GM13977 (cell line): ENCODE measurements at places on chromosomes 3 and 15.

DNA sequence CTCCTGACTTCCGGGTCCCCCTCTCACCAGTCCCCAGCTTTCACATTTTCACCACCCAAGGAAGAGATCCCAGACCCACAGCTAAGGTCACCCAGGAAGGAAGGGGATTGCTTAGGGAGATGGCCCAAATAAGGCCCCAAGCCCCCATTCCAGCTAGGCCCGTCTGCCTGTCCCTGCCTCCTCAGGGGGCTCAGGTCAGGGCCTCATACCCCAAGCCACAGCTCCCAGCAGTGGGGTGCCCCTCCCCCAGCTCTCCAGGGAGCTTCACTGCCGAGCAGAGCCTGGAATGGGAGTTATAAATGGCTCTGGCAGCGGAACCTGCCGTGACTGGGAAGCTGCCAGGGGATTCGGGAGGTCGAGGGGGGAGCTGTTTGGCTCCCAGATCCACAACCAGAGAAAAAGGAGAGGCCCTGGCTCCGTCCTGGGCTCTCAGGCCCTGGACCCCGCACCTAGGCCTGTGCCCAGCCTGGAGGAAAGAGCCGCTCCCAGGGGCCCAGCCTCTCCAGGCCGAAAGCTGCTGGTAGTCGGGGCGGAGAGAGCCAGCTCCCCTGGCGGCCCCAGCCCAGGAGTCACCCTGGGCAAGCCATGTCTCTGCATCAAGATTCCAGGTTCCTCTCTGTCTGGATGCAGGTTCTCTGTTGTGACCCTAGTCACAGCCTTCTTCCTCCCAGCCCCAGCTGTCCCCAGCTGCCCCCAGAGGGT lies 550 bp downstream of the CCDC9B start:
- DNase-seq, result no peak

DNA sequence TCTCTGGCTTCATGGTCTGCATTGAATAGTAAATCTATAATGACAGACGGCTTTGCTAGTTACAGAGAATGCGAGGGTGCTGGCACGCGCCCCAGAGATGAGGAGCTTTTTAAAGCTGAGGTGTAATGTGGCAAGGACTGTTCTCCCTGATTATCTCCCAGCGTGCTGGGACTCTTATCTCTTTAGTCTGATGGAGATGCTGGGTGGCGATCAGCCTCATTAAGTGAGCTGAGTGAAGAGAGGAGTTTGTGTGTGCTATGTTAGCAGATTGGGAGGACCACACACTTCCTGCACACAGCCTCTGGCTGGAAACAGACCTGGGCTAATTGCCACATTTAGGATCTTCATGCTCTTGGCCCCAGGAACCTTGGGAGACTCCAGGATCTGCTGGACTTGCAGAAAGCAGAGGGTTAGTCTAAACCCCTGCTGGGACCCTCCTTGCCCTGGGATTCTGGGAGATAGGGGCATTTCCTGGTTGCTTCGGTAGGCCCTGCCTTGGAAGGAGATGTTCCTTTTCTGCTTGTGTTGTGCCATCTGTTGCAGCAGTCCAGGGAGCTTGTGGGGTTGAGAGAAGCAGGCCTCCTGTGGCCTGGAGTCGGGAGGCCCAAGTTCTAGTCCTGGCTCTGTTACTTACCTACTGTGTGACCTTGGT lies 15.0 kb downstream of the PDIA5 start:
- no peak for DNase-seq

DNA sequence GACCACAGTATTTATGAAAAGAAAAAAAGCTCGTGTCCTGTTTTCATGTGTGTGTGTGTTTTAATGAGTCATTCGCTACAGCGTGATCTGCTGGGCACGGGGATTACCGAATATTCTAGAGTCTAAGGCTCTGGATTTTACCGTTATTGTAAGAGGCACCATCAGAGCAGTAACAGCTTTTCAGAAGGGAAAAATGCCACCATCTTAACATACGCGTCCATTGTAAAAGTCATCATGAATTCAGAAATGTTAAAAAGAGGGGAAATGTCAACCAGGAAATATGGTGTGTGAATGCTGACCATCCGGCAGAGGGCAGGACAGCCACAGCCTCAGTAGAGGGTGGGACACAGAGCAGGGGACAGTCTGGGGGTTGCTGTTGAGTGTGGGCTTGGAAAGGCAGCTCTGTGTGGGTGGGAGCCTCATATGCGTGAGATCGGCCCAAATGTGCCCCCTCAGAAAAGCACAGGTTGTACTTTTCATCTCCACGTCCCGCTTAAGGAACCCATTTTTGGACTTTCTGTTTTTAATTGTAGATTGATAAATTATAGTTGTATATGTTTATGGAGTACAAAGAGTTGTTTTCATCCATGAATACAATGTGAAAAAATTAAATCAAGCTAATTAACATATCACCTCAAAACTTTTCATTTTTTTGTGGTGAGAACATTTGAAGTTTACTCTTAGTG lies 69.6 kb downstream of the ASB7 start:
- DNase-seq, result peak; percentile 70

DNA sequence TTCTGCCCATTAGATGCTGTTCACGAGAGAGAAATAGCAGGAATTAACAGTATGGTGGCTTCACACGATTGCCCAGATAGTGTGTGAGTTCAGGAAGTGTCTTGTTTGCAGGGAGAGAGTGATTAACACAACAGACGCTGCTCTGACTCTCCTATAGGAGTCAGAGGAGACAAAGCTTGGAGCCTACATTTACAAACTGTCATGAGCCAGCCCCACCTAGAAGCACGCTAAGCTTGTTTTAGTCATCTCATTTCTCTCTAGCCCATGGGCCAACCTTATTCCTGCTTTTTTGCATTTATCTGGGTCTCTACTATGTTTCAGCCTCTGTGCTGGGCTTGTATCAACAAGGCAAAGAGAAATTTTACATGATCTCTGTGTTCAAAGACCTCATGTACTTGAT lies 128.3 kb upstream of the BFSP2 start:
- DNase-seq, result no peak

- DNase-seq, result no peak
Observed at GRCh38 chr3:14823910-14824629, 5.3 kb downstream of the FGD5 start.

DNA sequence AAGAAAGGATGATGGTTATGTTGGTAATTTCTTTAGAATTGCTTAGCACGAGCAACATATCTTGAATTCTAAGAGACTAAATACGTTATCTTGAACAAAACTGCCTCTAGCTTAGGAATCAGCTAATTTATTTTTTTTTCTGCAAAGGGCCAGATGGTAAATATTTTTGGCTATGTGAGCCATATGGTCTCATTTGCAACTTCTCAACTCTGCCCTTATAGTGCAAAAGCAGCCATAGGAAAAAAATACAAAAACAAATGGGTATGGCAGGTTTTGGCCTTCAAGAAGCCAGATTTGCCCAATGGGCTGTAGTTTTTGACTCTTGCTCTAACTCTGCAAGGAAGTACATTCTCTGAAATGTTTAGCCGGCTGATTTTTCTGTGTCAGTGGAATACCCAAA lies 11.9 kb downstream of the OXSM start:
- DNase-seq, result no peak

GRCh38 chr3:51588724-51589123 lies 50.2 kb downstream of the RAD54L2 start:
- no peak for DNase-seq

GRCh38 chr3:187902041-187902471 lies 156.8 kb upstream of the BCL6 start:
- no peak for DNase-seq

GRCh38 chr3:11991751-11992150 lies 12.4 kb upstream of the SYN2 start:
- no peak for DNase-seq

- no peak for DNase-seq
Observed at GRCh38 chr3:32431481-32431880, 39.8 kb downstream of the CMTM7 start.

- peak; percentile 12 for DNase-seq
Observed at GRCh38 chr3:155334914-155335723, 41.6 kb upstream of the STRIT1 start.

GRCh38 chr3:106750092-106750491 lies 627.1 kb upstream of the CCDC54 start:
- DNase-seq, result no peak

- no peak for DNase-seq
Observed at GRCh38 chr3:198112031-198112430, 152.0 kb downstream of the LMLN start.

GRCh38 chr3:119669906-119670570 lies 7.2 kb downstream of the COX17 start:
- DNase-seq, result no peak

DNA sequence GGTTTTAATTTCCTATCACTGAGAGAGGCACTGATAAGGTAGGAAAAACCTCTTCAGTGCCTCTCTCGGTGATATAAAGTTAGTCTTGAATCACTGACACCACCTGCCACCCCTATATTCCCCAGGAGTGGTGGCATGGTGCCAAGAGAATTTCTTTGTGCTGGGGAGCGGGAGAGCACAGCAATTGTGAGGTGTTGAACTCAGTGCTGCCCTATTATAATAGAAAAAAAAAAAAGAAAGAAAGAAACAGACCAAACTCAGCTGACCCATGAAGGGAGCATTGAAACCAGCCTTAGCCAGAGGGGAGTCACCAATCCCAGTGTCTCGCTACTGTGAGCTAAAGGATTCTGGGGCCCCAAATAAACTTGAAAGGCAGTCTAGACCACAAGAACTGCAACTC lies 201.4 kb upstream of the STT3B start:
- no peak for DNase-seq

- peak; percentile 81 for DNase-seq
Observed at GRCh38 chr15:41490355-41490754, 3.3 kb upstream of the ITPKA start.
